ENCODE measurements at places on chromosomes 16 and 17.

- DNase-seq = peak; percentile 89
These were observed 596 bp downstream of the PROCA1 start for GRCh38 chr17:28710861-28711722.

- no peak for DNase-seq
These were observed 58.3 kb downstream of the RBFOX1 start for GRCh38 chr16:7390974-7391373.

DNA sequence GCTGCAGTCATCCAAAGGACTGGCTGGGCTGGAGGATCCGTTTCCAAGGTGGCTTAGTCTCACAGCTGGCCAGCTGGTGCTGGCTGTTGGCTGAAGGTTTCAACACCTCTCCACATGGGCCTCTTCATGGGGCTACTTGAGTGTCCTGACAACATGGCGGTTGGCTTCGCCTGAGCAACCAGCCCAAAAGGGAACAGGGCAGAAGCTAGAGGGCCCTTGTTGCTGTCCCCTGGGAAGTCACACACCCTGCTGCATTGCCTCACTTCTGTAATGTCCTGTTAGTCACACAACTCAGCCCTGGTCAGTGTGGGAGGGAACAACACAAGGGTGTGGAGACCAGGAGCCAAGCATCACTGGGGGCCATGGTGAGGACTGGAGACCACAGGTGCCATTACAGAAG lies 36.6 kb downstream of the C16orf78 start:
- DNase-seq = no peak

DNA sequence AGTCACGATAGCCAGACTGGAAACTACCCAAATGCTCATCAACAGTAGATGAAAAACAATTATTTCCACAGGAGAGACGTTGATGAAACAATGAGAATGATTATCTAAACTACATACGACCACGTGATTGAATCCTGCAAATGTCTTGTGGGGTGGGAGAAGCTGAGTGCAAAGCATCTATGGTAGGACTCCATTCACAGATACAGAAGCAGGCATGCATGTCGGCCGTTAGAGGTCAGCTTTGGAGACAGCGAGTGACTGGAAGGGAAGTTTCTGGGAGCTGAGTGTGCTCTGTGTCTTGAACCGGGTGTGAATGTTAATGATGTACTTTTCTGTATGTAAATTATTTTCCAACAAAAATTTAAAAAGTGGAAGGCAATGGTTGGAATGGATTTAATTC lies 71.5 kb upstream of the DNAJA2 start:
- DNase-seq = no peak
